DMS79 treated with DMSO at 0.1 percent for 48 hours (cell line): ENCODE measurements at places on chromosomes 4 and X.

- no peak for DNase-seq
Measured at GRCh38 chrX:21757960-21758359, at the start of gene SMPX. TSS of gene SMPX (minus strand) at chrX:21758116. CDS start at chrX:21754290, 3,826 bp downstream.

GRCh38 chr4:40121515-40121914 is 64.9 kb downstream of the N4BP2 start:
- no peak for DNase-seq

DNA sequence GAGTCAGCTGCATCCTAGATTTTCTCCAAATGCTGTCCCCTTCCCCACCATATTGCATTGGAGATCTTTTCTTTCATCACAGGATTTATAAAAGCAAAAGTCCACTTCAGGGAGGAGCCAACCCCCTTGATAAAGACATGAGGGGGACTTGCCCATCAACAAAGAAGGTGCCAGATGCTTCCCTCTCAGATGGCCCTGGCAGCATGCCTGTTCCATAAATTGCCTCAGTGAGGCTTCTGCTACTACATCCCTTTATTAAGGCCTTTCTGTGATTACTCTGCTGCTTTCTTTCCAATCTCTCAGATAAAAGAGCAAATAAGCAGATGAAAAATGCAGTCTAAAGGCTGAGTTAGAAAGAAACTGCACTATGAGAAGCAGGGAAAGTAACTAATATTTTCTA is 511.6 kb downstream of the PACRGL start:
- DNase-seq = no peak

- no peak for DNase-seq
Measured at GRCh38 chr4:109146499-109146898, 156.0 kb downstream of the COL25A1 start.

DNA sequence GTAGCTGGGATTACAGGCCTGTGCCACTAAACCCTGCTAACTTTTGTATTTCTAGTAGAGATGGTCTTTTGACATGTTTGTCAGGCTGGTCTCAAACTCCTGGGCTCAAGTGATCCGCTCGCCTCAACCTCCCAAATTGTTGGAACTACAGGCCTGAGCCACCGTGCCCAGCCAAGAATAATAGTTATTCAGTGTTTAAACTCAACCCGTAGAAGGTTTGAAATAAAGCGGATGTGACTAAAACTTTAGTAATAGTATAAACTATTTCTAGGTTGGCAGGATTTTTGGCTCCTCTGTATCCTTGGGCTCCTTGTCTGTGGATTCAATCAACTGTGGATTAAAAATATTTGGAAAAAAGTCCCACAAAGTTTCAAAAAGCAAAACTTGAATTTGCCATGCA is 37.8 kb downstream of the PCDH10 start:
- no peak for DNase-seq

- DNase-seq = no peak
Measured at GRCh38 chr4:90718931-90719330, 591.7 kb downstream of the CCSER1 start.

- DNase-seq = no peak
Measured at GRCh38 chr4:48967631-48968030, 18.4 kb upstream of the CWH43 start.
